ENCODE measurements at places on chromosomes 6 and 20.

DNA sequence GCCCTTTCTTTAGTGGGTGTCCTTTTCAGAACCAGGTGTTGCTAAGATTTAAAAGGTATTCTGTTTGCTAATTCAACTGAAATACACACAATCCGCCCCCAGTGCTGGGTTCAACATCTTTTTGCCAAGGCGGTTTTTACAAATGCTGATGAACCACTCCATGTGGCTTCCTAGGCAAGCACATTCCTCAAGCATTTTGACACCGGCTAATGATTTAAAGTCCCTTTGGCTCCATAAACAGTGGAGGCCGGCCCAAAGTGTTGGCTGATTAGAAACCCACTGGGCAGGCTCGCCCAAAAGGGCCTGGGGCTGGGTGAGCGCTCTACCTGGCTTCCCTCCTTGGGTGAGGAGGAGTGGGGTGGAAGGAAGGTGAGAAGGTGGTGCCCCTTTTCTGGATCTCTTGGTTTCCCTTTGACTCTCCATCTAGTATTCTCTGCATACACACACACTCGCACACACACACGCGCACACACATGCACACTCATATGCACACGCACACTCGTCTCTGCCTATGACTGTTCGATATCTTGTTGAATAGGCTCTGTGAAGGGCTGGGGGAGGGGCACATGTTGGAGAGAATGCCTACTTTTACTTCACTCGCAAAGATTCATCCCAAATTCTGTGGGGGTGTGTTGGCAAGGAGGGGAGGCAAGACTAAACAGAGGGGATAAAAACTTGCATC, 66.7 kb upstream of the ARMC2 start:
- DNase-seq = no peak

- no peak for DNase-seq
Measured at GRCh38 chr6:8187209-8187608, 84.9 kb upstream of the EEF1E1 start.

DNA sequence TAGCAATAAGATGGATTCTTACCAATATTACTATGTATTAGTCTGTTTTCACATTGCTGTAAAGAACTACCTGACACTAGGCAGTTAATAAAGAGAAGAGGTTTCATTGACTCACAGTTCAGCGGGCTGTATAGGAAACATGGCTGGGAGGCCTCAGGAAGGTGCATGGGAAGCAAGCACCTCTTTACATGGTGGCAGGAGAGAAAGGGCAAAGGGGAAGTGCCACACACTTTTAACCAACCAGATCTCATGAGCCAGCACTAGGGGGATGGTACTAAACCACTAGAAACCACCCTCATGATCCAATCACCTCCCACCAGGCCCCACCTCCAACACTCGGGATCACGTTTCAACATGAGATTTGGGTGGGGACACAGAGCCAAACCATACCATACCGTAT, 40.7 kb upstream of the CCDC167 start:
- DNase-seq = no peak

DNA sequence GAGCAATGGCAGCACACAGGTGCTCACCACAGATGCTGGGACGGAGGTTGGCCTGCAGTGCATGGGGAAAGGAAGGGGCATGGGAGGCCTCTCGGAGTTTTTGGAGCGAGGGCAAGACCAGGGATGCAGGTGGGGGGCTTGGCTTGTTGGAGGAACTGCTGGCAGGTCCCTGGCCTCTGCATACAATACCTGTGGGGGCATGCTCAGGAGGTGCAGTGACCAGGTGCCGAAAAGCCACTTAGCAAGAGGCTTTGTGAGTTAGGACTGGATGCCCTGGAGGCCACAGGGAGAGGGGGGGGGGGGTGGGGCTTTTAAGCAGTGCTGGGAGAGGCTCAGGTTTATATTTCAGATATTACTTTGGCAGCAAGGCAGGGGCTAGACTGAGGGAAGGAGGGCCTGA, 142.7 kb downstream of the F13A1 start:
- no peak for DNase-seq

- DNase-seq = no peak
Measured at GRCh38 chr6:134866563-134866962, 83.3 kb downstream of the ALDH8A1 start.

GRCh38 chr6:31927863-31928671, 550 bp downstream of the C2 start:
- no peak for DNase-seq

Data from activated T-helper 1 cell treated with anti-CD3 and anti-CD28 coated beads, Interleukin-2, amount 50 U/mL, for 16 hours (primary cell).